ENCODE measurements at places on chromosomes 5 and 9. TPM values are rescaled to one million over a fixed set of nuclear protein-coding genes. Genes with fewer than 3 reads are reported as not detected.

DNA sequence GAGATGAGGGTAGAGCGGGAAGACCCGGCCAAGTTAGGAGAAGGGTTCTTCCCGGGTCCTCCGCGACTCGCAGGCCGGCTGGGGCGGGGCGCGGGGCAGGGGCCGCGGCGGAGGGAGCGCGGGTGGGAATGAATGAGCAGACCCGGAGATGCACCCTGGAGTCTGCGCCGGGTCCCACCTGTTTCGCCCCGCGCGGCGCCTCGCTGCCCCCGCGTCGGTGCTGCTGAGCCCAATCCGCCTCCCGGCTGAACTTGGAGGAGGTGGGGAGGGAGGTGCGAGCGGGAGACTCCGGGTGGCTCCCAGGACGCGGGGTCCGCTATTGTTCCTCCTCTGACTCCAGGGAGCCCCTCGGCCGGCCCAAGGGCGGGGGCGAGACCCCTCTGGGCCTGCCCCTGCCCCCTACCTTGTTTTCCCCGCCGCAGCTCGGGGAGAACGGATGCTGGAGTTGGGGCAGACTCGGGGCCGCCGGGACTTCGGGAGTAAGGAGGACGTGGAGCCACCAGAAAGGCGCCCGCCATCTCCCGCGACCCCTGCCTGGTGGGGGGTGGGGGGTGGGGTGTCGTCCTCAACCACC lies 659 bp downstream of the RAI14 start:
- peak; percentile 14 for ATAC-seq

DNA sequence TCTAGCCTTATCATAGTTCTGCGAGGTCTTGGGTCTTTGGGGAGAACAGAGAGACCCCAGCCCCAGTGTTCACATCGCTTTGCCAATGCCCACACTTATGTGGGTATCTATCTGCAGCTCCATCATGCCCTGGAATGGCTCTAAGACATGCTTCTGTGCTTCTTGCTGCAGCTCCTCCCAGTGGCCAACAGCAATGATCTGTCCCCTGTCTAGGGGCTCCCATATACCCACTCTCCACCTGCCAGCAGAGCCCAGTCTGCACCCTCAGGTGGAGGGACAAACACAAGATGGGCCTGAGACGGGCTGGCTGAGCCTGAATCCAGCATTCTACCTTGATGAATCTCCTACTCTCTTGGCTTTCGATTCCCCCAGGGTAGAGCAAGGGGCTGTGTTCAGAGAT lies 14.6 kb upstream of the DAP start:
- ATAC-seq, result no peak

Gene QRFP
- total RNA-seq, result not detected

- ATAC-seq, result no peak
Measured at GRCh38 chr5:125326150-125326510, 579.7 kb upstream of the ZNF608 start.

Gene HAVCR1
- total RNA-seq, result not detected

Gene NUP214
- 32.0 TPM for total RNA-seq

DNA sequence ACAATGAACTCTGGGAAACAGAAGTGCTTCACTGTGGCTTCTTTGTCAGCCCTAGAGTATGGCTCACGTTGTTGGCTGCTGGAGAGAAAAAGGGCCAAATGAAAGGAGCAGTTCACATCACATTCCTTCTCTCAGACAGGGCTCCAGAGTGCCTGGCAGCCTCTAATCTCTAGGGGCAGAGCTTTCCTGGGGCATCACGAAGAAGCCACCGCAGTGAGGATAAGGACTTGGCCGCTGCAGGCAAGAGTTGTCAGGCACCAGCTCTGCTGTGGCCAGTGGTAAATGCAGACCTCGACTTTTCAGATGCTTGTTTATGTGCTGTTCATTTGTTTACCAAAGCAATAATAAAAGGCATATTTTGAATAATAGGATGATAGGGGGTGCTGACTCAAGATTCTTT lies 227.2 kb downstream of the ICE1 start:
- ATAC-seq, result no peak

GRCh38 chr9:81022177-81022576 lies 667.2 kb downstream of the TLE1 start:
- ATAC-seq, result no peak

GRCh38 chr5:2263763-2264162 lies 381.0 kb upstream of the IRX4 start:
- no peak for ATAC-seq

DNA sequence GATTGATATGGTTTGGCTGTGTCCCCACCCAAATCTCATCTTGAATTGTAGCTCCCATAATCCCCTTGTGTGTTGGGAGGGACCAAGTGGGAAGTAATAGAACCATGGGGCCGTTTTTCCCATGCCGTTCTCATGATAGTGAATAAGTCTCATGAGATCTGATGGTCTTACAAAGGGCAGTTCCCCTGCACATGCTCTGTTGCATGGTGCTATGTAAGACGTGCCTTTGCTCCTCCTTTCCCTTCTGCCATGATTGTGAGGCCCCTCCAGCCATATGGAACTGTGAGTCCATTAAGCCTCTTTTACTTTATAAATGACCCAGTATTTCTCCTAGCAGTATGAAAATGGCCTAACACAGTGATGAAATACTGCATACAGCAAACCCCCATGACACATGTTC lies 84.8 kb upstream of the SELENOP start:
- no peak for ATAC-seq

- ATAC-seq, result no peak
Measured at GRCh38 chr5:71461360-71461759, 5.9 kb downstream of the BDP1 start.

DNA sequence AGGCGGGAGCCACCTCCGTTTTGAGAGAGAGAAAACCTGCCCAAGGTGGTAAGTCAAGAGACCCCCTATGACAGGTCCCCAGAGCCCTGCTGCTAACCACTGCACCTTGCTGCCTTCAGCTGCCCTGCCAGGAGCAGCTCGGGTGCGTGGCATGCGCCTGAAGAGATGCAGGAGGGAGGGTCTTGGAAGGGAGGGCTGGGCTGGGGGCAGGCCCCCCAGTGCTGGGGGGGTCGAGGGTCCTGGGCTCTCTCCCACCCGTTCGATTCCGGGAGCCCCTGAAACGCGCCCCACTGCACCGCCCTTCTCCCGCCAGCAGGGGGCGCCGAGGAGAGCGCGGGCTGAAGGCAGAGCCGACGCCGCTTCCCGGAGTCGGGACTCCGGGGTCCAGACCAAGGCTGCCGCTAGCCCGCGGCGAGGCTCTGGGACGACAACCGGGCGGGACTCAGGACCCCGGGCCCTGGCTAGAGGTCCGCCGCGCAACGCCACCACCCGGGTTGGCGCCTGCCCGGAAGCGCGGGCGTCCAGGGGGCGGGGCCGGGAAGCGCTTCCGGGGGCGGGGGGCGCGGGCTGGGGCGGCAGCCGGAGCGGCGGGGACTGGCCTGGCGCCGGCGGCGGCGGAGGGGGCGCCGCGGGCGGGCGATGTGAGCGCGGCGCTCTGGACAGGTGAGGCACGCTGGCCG lies at the start of gene ZBTB34:
Gene ZBTB34 (plus strand): TSS at position 563 of the 680 bp plus-strand sequence. CDS start 18,761 bp downstream, outside the sequence.
- ATAC-seq, result peak; percentile 89

Measured in gastroesophageal sphincter (tissue), 4 donors.